ENCODE measurements at places on chromosomes 2 and 18. TPM values are rescaled to one million over a fixed set of nuclear protein-coding genes. Genes with fewer than 3 reads are reported as not detected.

The IHH gene
- total RNA-seq, result not detected

GRCh38 chr2:189516546-189516945 lies 64.0 kb downstream of the SLC40A1 start:
- no peak overlapping the region for H3K27ac ChIP-seq
- no peak overlapping the region for H3K4me3 ChIP-seq
- peaks cover 2% of the 10 kb centered on the region for H3K27me3 ChIP-seq
- H3K36me3 ChIP-seq, result no peaks in the 10 kb centered on the region
- no peaks in the 10 kb centered on the region for H3K4me1 ChIP-seq
- no peak for DNase-seq

- no peak for DNase-seq
- H3K4me3 ChIP-seq, result no peak overlapping the region
- H3K27me3 ChIP-seq, result peaks cover 16% of the 10 kb centered on the region
- no peaks in the 10 kb centered on the region for H3K4me1 ChIP-seq
Measured at GRCh38 chr2:181697571-181697970, 17.3 kb upstream of the NEUROD1 start.

GRCh38 chr2:172792711-172793110 lies 57.1 kb downstream of the RAPGEF4 start:
- H3K27ac ChIP-seq, result no peak overlapping the region
- no peaks in the 10 kb centered on the region for H3K36me3 ChIP-seq
- DNase-seq, result no peak
- no peaks in the 10 kb centered on the region for H3K4me1 ChIP-seq

The ARL4C gene
- 24.9 TPM for total RNA-seq

GRCh38 chr2:27741673-27742072 lies 29.8 kb upstream of the MRPL33 start:
- no peaks in the 10 kb centered on the region for H3K36me3 ChIP-seq
- peaks cover 3% of the 10 kb centered on the region for H3K4me1 ChIP-seq
- DNase-seq, result no peak
- no peak overlapping the region for H3K4me3 ChIP-seq
- no peak overlapping the region for H3K27ac ChIP-seq
- peaks cover 3% of the 10 kb centered on the region for H3K27me3 ChIP-seq

DNA sequence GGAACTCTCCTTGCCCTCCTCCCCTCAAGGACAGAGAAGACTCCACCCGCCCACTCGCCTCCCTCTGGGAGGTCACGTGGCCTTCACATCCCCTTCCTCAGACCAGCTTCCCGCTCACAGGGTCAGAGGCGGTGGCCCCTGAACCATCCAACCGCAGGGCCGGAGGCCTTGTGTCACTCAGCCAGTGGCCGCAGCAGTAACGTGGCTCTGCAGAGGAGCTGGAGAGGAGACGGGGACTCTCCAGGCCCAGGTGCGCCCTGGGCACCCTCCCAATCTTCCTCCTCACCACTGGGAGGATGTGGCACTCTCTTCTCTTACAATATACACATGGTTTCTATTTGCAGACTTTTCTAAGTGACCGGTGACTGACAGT lies 161.7 kb downstream of the TWIST2 start:
- no peaks in the 10 kb centered on the region for H3K36me3 ChIP-seq
- no peak overlapping the region for H3K27ac ChIP-seq
- H3K4me1 ChIP-seq, result no peaks in the 10 kb centered on the region
- peaks cover 13% of the 10 kb centered on the region for H3K27me3 ChIP-seq

- no peaks in the 10 kb centered on the region for H3K36me3 ChIP-seq
- no peak for DNase-seq
- peaks cover 3% of the 10 kb centered on the region for H3K27me3 ChIP-seq
- no peak overlapping the region for H3K27ac ChIP-seq
- H3K4me1 ChIP-seq, result no peaks in the 10 kb centered on the region
Measured at GRCh38 chr18:36718705-36719328, 110.0 kb downstream of the TPGS2 start.

- DNase-seq, result no peak
- no peaks in the 10 kb centered on the region for H3K27me3 ChIP-seq
- no peak overlapping the region for H3K4me3 ChIP-seq
- no peak overlapping the region for H3K27ac ChIP-seq
Measured at GRCh38 chr2:25419678-25420242, 78.0 kb upstream of the DNMT3A start.

The POU3F3 gene
- not detected for total RNA-seq

DNA sequence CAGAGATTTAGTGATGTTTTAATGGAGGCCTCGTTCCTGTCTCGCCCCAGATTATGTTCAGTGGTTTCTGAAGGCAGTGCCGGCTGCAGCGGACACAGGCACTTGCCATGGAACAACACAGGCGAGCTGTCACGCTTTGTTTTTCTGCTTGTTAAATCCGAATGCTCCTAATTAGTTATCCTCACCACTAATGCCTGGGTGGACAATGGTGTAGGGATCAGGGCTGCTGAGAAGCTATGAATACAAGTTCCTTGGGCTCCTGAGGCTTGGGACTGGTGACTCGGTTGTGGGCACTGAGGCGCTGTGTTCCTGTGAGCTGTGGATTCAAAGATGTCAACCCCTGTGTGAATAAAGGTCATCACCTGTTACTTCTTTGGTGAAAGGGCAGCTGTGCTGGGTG lies 123.5 kb downstream of the PLEKHM3 start:
- no peak for DNase-seq
- H3K4me1 ChIP-seq, result no peaks in the 10 kb centered on the region
- H3K27me3 ChIP-seq, result no peaks in the 10 kb centered on the region
- no peak overlapping the region for H3K27ac ChIP-seq
- H3K36me3 ChIP-seq, result no peaks in the 10 kb centered on the region

GRCh38 chr2:36197181-36197971 lies 158.2 kb upstream of the CRIM1 start:
- no peak overlapping the region for H3K27ac ChIP-seq
- no peak for DNase-seq
- no peaks in the 10 kb centered on the region for H3K4me1 ChIP-seq
- H3K36me3 ChIP-seq, result peaks cover 2% of the 10 kb centered on the region

The LRATD1 gene
- not detected for total RNA-seq

The ACMSD gene
- not detected for total RNA-seq

GRCh38 chr2:54332386-54332785 lies 76.4 kb upstream of the TSPYL6 start:
- H3K36me3 ChIP-seq, result no peaks in the 10 kb centered on the region
- no peak for DNase-seq
- H3K27me3 ChIP-seq, result peaks cover 6% of the 10 kb centered on the region
- H3K4me1 ChIP-seq, result peaks cover 17% of the 10 kb centered on the region

- H3K27me3 ChIP-seq, result no peaks in the 10 kb centered on the region
- H3K4me1 ChIP-seq, result no peaks in the 10 kb centered on the region
- no peaks in the 10 kb centered on the region for H3K36me3 ChIP-seq
- DNase-seq, result no peak
- H3K4me3 ChIP-seq, result no peak overlapping the region
Measured at GRCh38 chr2:133642791-133643191, 74.5 kb upstream of the NCKAP5 start.

The OSBPL6 gene
- 1.9 TPM for total RNA-seq

The UGT1A3 gene
- total RNA-seq, result not detected

- peaks cover 5% of the 10 kb centered on the region for H3K36me3 ChIP-seq
- H3K4me3 ChIP-seq, result no peak overlapping the region
- H3K27me3 ChIP-seq, result no peaks in the 10 kb centered on the region
- peak overlapping the region; percentile 99 for H3K27ac ChIP-seq
- H3K4me1 ChIP-seq, result peaks cover 91% of the 10 kb centered on the region
Measured at GRCh38 chr2:157471078-157471477, 27.2 kb upstream of the CYTIP start.

GRCh38 chr2:54543733-54544396 lies 87.7 kb downstream of the SPTBN1 start:
- H3K4me1 ChIP-seq, result peaks cover 4% of the 10 kb centered on the region
- DNase-seq, result no peak
- no peak overlapping the region for H3K27ac ChIP-seq
- no peak overlapping the region for H3K4me3 ChIP-seq
- no peaks in the 10 kb centered on the region for H3K27me3 ChIP-seq

- no peaks in the 10 kb centered on the region for H3K4me1 ChIP-seq
- no peaks in the 10 kb centered on the region for H3K36me3 ChIP-seq
- H3K27me3 ChIP-seq, result no peaks in the 10 kb centered on the region
- H3K4me3 ChIP-seq, result no peak overlapping the region
- DNase-seq, result no peak
- no peak overlapping the region for H3K27ac ChIP-seq
Measured at GRCh38 chr18:34092796-34093195, 131.9 kb downstream of the NOL4 start.

The LINC00305 gene
- not detected for total RNA-seq

The NYAP2 gene
- total RNA-seq, result not detected

DNA sequence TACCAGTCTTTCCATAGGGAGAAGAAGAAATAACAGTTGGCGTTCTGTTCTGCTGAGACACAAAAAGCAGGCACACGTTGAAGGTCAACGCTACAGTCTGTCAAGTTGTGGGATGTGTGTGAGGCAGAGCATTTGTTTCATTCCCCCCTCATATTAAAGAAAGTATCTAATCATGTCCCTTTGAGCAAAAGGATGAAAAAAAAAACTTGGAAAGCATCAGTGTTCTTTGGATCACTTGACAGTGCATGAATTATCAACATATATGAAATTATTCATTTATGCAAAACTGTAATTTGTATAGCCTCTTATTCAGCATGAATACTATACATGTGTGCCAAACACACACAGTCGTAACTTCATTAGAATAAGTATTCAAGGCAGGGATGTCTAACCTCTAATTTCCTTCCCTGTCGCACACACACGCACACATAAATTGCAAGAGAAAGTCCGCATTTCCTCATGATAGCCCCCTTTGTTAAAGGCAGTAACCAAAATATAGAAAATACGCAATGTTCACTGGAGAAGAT lies 228.6 kb downstream of the RND3 start:
- H3K4me3 ChIP-seq, result no peak overlapping the region
- no peaks in the 10 kb centered on the region for H3K4me1 ChIP-seq
- H3K27ac ChIP-seq, result no peak overlapping the region
- no peaks in the 10 kb centered on the region for H3K27me3 ChIP-seq
- no peaks in the 10 kb centered on the region for H3K36me3 ChIP-seq
- DNase-seq, result no peak

GRCh38 chr18:6639305-6639704 lies 90.2 kb upstream of the ARHGAP28 start:
- H3K4me3 ChIP-seq, result no peak overlapping the region
- H3K4me1 ChIP-seq, result no peaks in the 10 kb centered on the region
- no peak overlapping the region for H3K27ac ChIP-seq
- H3K27me3 ChIP-seq, result peaks cover 3% of the 10 kb centered on the region
- DNase-seq, result no peak
- H3K36me3 ChIP-seq, result peaks cover 2% of the 10 kb centered on the region

DNA sequence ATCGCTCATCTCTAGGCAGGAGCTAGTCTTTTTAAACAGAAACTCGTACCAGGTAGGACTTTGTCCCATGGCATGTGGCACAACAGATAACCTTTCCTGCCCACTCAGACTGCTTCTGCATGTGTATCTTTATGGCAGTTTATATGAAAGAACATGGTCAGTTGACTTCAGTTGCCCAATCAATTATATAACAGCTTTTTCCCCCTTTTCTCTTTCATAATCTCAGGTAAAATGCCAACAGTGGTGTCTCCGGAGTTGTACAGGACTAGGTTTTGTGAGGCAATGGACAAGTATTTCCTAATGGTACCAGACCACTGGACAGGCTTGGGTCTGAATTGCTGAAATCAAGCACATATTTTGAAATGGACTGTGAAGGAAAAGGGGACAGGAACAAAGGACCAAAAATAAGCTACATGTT lies 51.6 kb upstream of the PTH2R start:
- no peak overlapping the region for H3K27ac ChIP-seq
- no peaks in the 10 kb centered on the region for H3K27me3 ChIP-seq
- peaks cover 24% of the 10 kb centered on the region for H3K36me3 ChIP-seq
- H3K4me1 ChIP-seq, result peaks cover 2% of the 10 kb centered on the region
- no peak for DNase-seq

DNA sequence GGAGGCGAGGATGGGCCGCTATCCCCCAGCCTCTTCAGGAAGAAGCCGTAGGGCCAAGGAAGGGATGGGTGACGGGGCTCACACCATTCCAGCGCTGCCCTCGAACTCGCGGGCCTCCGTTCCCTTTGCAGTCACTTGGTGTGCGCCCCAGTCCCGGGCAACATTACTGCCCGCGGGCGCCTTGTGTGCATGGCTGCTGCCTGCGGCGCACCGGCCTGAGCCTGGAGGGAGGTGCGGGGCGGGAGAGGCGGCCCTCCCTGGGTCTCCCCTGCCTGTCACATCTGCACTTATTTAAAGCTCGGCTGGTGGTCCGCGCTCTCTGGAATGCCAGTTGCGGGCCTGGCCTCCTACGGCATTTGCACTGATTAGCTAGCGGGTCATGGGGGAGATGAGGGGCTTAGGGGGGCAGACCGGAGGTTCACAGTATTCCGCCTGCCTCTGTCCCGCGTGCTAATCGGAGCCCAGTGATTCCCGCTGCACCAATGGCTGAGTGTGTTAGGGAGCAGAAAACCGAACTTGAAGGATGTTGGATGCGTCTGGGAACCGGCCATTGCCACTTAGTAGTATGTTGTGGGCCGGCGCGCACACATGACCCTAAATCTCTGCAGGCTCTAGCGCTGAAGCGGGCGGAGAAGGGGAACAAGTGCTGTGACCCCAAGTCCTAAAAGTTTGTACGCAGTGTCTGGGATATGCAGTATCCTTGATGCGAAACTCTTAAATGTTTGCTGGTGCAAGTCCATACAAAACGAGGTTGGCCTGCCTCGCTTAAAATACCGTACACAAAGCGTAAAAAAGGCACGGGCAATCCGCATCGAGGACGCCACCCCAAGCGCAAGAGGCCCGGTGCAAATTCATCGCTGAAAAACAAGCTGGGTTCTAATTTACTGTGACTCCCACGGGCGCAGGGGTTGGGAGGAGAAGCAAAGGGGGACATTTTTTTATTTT lies 161.2 kb upstream of the SIX2 start:
- H3K27ac ChIP-seq, result no peak overlapping the region
- H3K36me3 ChIP-seq, result no peaks in the 10 kb centered on the region
- H3K4me3 ChIP-seq, result no peak overlapping the region
- peaks cover 10% of the 10 kb centered on the region for H3K4me1 ChIP-seq
- peaks cover 53% of the 10 kb centered on the region for H3K27me3 ChIP-seq

GRCh38 chr18:35458677-35459441 lies 38.9 kb downstream of the INO80C start:
- H3K27ac ChIP-seq, result no peak overlapping the region
- no peaks in the 10 kb centered on the region for H3K27me3 ChIP-seq
- peaks cover 4% of the 10 kb centered on the region for H3K4me1 ChIP-seq
- H3K4me3 ChIP-seq, result no peak overlapping the region

GRCh38 chr2:132372276-132372675 lies 44.3 kb upstream of the GPR39 start:
- no peaks in the 10 kb centered on the region for H3K36me3 ChIP-seq
- H3K27ac ChIP-seq, result no peak overlapping the region
- no peaks in the 10 kb centered on the region for H3K4me1 ChIP-seq
- H3K27me3 ChIP-seq, result no peaks in the 10 kb centered on the region

The KIAA1328 gene
- 7.8 TPM for total RNA-seq

The ME2 gene
- 146 TPM for total RNA-seq

DNA sequence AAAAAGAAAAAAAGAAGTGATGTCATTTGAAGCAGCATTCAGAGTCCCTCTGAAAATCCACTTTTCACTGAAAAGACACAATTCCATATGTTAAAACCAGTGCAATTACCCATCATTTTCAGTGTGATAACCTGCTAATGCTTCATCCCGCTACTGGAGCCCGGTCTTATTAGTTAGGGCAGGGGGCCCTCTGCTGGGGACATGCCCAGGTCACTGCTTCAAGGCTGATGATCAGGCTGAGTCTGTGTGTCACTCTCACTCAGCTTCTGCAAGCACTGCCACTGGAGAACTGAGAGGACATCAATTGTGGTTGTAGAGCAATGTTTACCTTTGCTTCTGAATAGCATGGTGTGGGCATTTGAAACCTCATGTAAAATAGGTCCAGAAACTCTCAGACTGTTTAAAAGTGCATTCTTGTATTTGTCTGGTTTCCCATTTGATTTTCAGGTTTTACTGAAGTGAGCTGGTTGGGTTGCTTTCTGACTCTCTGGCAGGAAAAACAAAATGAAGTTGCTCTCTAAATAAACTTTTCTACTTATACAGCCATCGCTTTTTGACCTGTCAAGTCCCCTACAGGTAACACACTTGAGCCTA lies 49.2 kb upstream of the NXPH2 start:
- H3K27ac ChIP-seq, result no peak overlapping the region
- H3K27me3 ChIP-seq, result peaks cover 6% of the 10 kb centered on the region
- no peak overlapping the region for H3K4me3 ChIP-seq
- H3K36me3 ChIP-seq, result no peaks in the 10 kb centered on the region

The FARP2 gene
- total RNA-seq, result 19.5 TPM

Data from activated naive CD4-positive, alpha-beta T cell treated with anti-CD3 and anti-CD28 coated beads for 36 hours (primary cell).